ENCODE measurements at places on chromosomes 7 and 10. TPM values are rescaled to one million over a fixed set of nuclear protein-coding genes. Genes with fewer than 3 reads are reported as not detected.

The ARHGAP22 gene
- total RNA-seq: 6.4 TPM

The ANKIB1 gene
- 31.6 TPM for total RNA-seq

The OR2A12 gene
- not detected for total RNA-seq

The FFAR4 gene
- 0.99 TPM for total RNA-seq

The VWDE gene
- 0.27 TPM for total RNA-seq

DNA sequence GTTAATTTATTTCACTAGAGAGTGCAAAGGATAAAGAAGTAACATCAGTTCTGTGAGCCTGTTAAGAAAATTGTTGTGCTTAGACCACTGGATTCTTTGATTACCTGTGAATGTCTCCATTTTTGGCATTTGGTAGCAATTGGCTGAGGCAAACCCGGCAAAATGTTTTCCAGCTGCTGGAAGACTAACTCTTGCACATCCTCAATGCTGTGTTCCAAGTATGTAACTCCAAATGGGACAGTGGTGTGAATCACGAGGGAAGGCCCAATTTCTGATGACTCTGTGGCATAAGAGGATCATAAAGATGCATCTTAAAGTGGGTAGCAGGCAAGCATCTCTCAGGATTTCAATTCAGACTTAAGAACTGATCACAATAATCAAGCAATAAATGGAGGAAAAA, 268.8 kb downstream of the RNLS start:
- H3K4me1 ChIP-seq: peaks cover 9% of the 10 kb centered on the region
- H3K27me3 ChIP-seq: no peaks in the 10 kb centered on the region
- peak; percentile 68 for DNase-seq
- no peak overlapping the region for H3K27ac ChIP-seq
- no peak overlapping the region for H3K4me3 ChIP-seq
- no peaks in the 10 kb centered on the region for H3K36me3 ChIP-seq

DNA sequence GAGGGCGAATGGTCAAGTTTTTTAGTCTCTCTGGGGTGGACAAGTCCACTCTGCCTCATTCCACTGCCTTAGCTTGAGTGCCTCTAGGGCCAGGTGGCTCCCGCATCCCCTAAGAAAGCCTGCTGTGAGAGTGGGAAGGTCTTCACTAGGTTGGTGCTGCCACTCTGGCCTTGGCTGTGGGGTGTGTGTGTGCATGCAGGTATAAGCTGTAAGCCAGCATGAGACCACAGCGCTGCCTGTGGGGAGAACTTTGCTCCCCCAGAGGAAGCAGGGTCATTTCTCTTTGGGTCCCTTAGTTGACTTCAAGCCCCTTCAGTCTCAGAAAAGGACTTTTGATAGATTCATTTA, 25.5 kb upstream of the PCBD1 start:
- H3K27me3 ChIP-seq: no peaks in the 10 kb centered on the region
- H3K4me3 ChIP-seq: no peak overlapping the region
- no peaks in the 10 kb centered on the region for H3K4me1 ChIP-seq
- no peak overlapping the region for H3K27ac ChIP-seq

- peak overlapping the region; percentile 54 for H3K4me3 ChIP-seq
- H3K36me3 ChIP-seq: no peaks in the 10 kb centered on the region
- H3K27me3 ChIP-seq: peaks cover 12% of the 10 kb centered on the region
- peak overlapping the region; percentile 65 for H3K27ac ChIP-seq
These were observed 303.7 kb downstream of the PRPF18 start for GRCh38 chr10:13890233-13891127.

DNA sequence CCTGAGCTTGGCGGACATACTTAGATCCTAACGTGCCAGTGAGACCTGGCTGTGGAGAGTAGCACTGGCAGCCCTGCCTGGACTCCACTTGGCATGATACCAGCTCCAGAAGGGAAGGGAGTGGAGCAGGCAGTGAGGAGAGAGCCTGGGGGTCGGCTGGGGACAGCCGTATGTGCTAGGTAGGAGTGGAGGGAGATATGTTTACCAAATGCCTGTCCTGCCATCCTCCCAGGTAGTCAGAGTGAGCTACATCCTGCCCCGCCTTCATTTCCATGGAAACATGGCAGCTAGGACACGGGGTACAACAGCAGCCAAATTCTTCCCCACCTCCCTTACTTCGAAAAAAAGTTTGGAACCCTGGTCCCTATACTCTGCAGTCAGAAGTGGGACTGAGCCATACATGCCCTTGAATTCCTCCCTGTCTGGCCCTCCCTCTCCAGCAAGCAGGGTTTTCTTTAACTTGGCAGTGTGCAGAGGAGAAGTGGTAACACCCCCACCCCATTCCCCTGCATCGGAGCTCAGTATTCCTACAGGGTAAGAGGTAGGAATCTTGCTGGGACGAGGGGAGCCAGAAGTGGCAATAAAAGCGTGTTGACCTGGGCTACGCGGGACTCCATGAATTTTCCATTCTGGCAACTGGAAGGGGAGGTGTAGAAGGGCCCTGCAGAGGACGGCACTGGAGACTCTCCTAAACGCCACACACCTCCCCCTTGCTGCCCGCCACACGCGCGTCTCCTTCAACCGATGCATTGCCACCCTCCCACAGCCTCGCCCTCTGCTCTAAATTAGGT, 20.0 kb upstream of the SMO start:
- peak overlapping the region; percentile 64 for H3K27ac ChIP-seq
- H3K27me3 ChIP-seq: no peaks in the 10 kb centered on the region
- no peaks in the 10 kb centered on the region for H3K36me3 ChIP-seq
- H3K4me1 ChIP-seq: peaks cover 20% of the 10 kb centered on the region
- H3K4me3 ChIP-seq: no peak overlapping the region

DNA sequence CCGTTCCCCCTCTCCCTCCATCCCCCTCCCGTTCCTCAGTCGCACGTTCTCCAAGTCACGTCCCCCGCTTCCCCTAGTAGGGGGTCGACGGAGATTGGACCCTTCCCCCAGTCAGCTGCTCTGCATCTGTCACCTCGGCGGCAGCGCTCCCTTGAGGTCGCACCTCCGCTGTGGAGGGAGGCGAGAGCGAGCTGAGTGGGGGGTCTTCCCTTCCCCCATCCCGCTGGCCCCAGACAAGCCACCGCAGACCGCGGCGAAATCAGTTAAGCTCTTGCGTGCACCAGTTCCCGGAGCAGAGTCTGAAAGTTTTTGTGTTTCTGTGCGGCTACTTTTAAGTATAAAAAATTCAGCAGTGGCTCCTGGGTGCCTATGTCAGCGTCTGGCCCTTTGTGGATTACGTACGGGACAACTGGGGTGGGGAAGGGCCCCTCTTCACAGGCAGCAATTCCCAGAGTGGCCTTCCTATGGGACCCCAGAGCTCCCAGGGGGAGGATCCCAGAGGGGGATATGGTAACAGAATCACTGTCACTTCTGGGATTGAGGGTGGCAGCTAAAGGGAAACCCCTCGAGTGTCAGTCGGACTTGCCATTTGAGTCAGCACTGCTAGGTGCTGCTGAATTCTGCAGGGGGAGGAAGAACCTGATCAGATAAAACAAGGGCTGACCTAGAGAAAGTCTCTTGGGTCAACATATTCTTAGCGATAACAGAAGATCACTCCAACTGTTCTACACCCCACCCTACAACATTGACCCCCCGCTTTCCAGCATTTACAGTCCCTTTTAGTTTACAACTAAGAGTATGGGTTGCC, 12.5 kb upstream of the DDIT4 start:
- peak overlapping the region; percentile 83 for H3K27ac ChIP-seq
- H3K4me3 ChIP-seq: peak overlapping the region; percentile 26
- H3K27me3 ChIP-seq: no peaks in the 10 kb centered on the region
- no peaks in the 10 kb centered on the region for H3K36me3 ChIP-seq
- DNase-seq: no peak

- H3K27me3 ChIP-seq: no peaks in the 10 kb centered on the region
- DNase-seq: peak; percentile 97
- H3K36me3 ChIP-seq: no peaks in the 10 kb centered on the region
- H3K4me1 ChIP-seq: no peaks in the 10 kb centered on the region
These were observed at the start of gene BET1 for GRCh38 chr7:94004024-94004951. BET1 (minus strand) TSS chr7:94004355; CDS start chr7:94004216, 139 bp downstream.

- H3K36me3 ChIP-seq: no peaks in the 10 kb centered on the region
- no peak overlapping the region for H3K4me3 ChIP-seq
- H3K27ac ChIP-seq: no peak overlapping the region
- no peak for DNase-seq
- H3K4me1 ChIP-seq: no peaks in the 10 kb centered on the region
These were observed 112.1 kb downstream of the LMBR1 start for GRCh38 chr7:156780724-156781455.

DNA sequence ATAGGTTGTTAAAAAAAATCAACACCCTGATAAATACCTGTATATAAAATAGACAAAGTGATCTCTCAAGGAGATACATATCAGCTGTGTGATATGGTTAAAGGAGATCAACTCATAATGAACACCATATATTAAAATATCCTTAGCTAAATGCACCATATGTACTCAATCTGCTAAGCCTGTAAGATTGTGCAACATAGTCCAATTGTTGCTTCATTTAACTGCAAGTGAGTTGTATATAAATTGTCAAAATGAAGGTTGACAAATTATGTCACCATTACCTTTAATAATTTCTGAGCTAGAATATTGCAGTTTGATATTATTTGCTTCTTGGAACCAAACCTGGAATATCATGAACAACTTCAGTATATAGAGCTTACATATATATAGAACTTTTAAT, 283.7 kb downstream of the MALRD1 start:
- H3K27me3 ChIP-seq: no peaks in the 10 kb centered on the region
- DNase-seq: no peak
- H3K36me3 ChIP-seq: no peaks in the 10 kb centered on the region
- no peaks in the 10 kb centered on the region for H3K4me1 ChIP-seq
- H3K27ac ChIP-seq: no peak overlapping the region
- no peak overlapping the region for H3K4me3 ChIP-seq

- no peaks in the 10 kb centered on the region for H3K4me1 ChIP-seq
- H3K4me3 ChIP-seq: peak within 1 kb of the TSS; percentile 69
- peak; percentile 92 for DNase-seq
- peak within 1 kb of the TSS; percentile 93 for H3K27ac ChIP-seq
- H3K36me3 ChIP-seq: no peaks in the 10 kb centered on the region
These were observed at the start of gene PRKG1 for GRCh38 chr10:51074238-51075028. PRKG1 (plus strand) TSS chr10:51074487.

DNA sequence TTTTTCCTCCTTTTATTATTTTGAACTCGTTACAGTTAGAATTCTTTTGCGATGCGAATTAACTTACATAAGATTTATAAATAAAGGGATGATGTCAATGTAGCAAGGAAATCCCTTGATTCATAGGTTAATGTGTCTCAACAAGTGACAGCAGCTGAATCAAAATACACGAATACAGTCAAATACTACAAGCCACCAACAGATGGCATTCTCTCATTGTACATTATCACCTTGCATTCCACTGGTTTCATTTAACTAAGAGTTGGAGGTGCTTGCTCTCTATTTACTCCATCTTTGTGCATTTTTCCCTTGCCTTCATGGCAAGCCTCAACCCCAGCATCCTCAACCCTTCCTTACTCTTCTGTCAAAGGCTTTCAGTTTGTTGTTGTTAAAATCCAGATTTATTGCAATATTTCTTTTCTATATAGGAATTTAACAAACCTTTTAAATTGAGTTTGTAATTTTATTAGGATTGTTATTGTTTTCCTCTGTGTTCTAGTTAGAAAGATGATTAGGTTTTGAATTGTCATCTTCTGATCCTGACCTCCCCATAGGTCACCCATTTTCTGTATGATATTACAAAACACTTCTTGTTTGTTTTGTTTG, 78.3 kb downstream of the SLC25A40 start:
- H3K27me3 ChIP-seq: no peaks in the 10 kb centered on the region
- DNase-seq: no peak

Measured in sigmoid colon (tissue), 7 donors.